GM23248 (cell line): ENCODE measurements at places on chromosomes 5 and 9.

- DNase-seq: no peak
- H3K4me3 ChIP-seq: no peak overlapping the region
- no peaks in the 10 kb centered on the region for H3K4me1 ChIP-seq
Measured at GRCh38 chr5:84130006-84130580, 254.6 kb downstream of the EDIL3 start.

- no peak overlapping the region for H3K27ac ChIP-seq
- H3K4me1 ChIP-seq: peaks cover 10% of the 10 kb centered on the region; the same call in 1 of the 2 replicates
- no peak overlapping the region for H3K4me3 ChIP-seq
- DNase-seq: peak; percentile 43
- peaks cover 13% of the 10 kb centered on the region; the same call in 1 of the 2 replicates for H3K36me3 ChIP-seq
Measured at GRCh38 chr5:64789457-64789856, 20.7 kb downstream of the CWC27 start.

DNA sequence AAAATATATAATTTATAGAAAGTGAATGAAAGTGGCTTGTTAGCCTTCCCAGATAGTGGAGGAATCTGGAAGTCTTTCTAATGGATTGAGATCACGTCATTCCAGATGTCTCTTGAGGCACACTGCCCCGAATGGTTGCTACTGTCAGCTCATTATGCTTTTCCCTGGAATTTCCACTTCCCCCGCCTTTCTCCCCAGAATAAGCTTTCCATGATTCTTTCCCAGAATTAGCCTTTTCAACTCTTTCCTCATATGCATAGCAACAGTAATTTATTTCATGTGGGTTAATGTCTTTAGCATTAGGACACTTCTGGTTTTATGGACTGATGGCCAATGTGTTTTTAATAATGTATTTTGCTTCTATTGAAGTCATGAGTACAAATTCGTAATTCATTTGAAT lies 81.5 kb downstream of the PALM2AKAP2 start:
- H3K4me1 ChIP-seq: peaks cover 15% of the 10 kb centered on the region
- 0 out of 2 replicates have a peak overlapping the region, but pooled peaks have one; percentile 0 for H3K4me3 ChIP-seq
- H3K27me3 ChIP-seq: no peaks in the 10 kb centered on the region
- peak overlapping the region; percentile 25 for H3K27ac ChIP-seq
- H3K36me3 ChIP-seq: no peaks in the 10 kb centered on the region

- peak; percentile 10 for DNase-seq
- no peaks in the 10 kb centered on the region for H3K36me3 ChIP-seq
- H3K4me1 ChIP-seq: no peaks in the 10 kb centered on the region
- H3K4me3 ChIP-seq: no peak overlapping the region
- no peak overlapping the region for H3K27ac ChIP-seq
Measured at GRCh38 chr5:133322743-133323142, 270.9 kb downstream of the HSPA4 start.

DNA sequence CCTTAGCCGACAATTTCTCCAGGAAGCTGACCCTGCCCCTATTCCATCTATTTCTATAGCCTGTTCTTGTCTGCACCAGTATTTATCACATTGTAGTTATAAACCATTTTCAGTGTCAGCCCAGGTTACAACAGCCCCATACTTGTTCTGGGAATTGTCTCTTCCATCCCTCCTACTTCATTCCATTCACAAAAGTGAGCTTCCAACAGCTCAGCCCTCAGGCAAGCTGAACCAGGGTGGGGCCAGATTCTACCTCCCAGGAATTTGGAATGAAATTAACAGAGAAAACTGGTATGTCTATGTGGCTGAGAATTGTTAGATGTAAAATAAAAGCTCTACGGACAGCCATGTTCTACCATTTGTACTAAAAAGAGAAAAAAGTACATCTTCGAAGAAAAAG lies 36.1 kb downstream of the STRBP start:
- no peak overlapping the region for H3K4me3 ChIP-seq
- DNase-seq: no peak
- no peaks in the 10 kb centered on the region for H3K36me3 ChIP-seq
- H3K27ac ChIP-seq: no peak overlapping the region

GRCh38 chr5:27009540-27009915 lies 28.9 kb downstream of the CDH9 start:
- no peak overlapping the region for H3K4me3 ChIP-seq
- H3K27me3 ChIP-seq: no peaks in the 10 kb centered on the region
- H3K4me1 ChIP-seq: no peaks in the 10 kb centered on the region
- no peak overlapping the region for H3K27ac ChIP-seq
- no peak for DNase-seq
- no peaks in the 10 kb centered on the region for H3K36me3 ChIP-seq

DNA sequence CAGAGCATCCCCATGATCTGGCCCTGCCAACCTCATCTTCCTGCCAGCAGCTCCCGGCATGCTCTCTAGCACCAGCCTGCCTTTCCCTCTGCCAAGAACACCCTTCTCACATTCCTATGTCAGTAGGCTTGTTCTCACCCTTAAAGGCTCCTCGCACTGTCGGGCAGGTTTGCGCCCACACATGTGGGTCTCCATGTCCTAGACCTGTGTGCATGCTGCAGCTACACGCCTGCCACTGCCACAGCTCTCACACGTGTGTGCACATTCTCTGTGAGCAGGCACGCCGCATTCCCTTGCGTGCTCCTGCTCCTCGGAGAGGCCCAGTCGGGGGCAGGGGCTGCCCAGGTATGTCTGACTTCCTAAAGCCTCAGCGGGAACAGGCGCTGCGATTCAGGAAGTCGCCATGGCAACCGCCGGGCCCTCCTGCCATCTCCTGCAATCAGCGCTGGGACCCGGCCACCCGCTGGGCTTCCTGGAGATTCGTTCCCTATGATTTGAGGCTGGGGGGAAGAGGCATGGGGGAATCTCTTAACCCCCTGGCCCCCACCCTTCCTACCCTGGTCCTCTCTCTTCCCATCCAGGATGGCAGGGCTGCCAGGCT lies 28.1 kb downstream of the NDUFA8 start:
- peaks cover 5% of the 10 kb centered on the region for H3K4me1 ChIP-seq
- H3K27ac ChIP-seq: no peak overlapping the region
- H3K27me3 ChIP-seq: no peaks in the 10 kb centered on the region
- no peak overlapping the region for H3K4me3 ChIP-seq
- no peak for DNase-seq

GRCh38 chr9:23587433-23587832 lies 238.6 kb downstream of the ELAVL2 start:
- no peaks in the 10 kb centered on the region for H3K27me3 ChIP-seq
- H3K36me3 ChIP-seq: no peaks in the 10 kb centered on the region
- no peak overlapping the region for H3K27ac ChIP-seq
- H3K4me3 ChIP-seq: no peak overlapping the region

- H3K36me3 ChIP-seq: no peaks in the 10 kb centered on the region
- H3K4me1 ChIP-seq: peaks cover 25% of the 10 kb centered on the region
- DNase-seq: no peak
- H3K27me3 ChIP-seq: no peaks in the 10 kb centered on the region
- H3K4me3 ChIP-seq: no peak overlapping the region
- no peak overlapping the region for H3K27ac ChIP-seq
Measured at GRCh38 chr5:169772256-169772655, 135.2 kb downstream of the DOCK2 start.

DNA sequence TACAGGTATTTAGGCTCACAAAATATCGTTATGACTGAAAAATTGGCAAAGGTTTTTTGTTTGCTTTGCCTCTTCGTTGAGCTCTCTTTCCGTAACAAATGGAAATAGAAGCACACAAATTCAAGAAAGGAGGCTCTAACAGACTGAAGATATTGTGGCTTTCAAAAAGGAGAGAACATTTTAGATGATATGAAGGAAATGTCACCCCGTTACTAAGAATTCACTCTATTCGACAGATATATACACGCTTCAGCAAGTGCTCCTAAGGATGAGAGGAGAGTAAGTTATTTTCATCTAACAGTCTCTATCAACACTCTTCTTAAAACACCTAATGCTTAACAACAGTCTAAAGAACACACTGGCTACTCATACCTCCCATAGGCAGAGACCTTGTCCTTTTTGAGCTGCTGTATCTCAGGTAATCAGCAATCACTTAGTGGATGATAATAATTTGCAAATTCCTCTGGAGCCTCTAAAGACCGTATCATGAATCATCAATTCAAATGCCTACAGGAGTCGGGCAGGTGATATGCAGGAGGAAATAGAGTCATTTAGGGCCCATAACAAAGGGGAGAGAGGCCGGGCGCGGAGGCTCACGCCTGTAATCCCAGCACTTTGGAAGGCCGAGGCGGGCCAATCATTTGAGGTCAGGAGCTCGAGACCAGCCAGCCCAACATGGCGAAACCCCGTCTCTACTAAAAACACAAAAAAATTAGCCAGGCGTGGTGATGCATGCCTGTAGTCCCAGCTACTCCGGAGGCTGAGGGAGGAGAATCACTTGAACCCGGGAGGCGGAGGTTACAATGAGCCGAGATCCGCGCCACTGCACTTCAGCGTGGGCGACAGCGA lies 1.4 kb upstream of the HSDL2 start:
- H3K4me3 ChIP-seq: peak overlapping the region; percentile 85
- H3K27me3 ChIP-seq: no peaks in the 10 kb centered on the region
- peaks cover 15% of the 10 kb centered on the region; the same call in 1 of the 2 replicates for H3K4me1 ChIP-seq
- peak overlapping the region; percentile 96 for H3K27ac ChIP-seq

- no peak overlapping the region for H3K27ac ChIP-seq
- DNase-seq: no peak
- peaks cover 12% of the 10 kb centered on the region for H3K27me3 ChIP-seq
- H3K4me1 ChIP-seq: no peaks in the 10 kb centered on the region
- H3K4me3 ChIP-seq: no peak overlapping the region
Measured at GRCh38 chr9:71096421-71097108, 24.9 kb downstream of the TRPM3 start.

DNA sequence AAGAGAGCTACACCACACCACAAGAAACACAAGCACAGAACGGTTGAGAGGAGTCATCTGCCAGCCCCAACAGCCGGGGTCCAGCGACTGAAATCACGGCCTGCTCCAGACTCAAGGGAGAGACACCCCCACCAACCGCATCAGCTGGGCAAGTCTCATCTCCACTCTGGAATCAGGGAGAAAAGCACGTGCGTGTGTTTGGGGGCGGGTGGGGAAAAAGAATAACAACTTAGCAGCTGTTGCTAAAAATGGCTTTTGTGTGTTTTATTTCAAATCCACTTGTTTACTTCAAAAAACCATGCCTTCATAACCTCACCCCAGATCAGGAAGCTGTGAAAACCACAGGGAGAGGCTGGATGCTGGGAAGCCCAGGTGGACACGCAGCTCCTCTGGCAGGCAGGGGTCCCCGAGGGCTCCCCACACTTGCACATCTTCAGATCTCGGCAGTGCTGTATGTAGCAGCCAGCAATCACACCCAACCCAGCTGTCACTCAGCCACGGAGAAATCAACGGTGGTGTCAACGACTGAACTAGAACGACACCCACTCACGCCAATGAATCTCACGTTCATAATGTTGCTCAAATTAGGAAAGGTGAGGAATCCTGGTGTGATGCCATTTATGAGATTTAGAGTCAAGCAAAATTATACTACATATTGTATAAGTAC lies 19.0 kb downstream of the PNPLA7 start:
- DNase-seq: no peak
- no peak overlapping the region for H3K27ac ChIP-seq
- H3K4me3 ChIP-seq: no peak overlapping the region
- no peaks in the 10 kb centered on the region for H3K36me3 ChIP-seq

DNA sequence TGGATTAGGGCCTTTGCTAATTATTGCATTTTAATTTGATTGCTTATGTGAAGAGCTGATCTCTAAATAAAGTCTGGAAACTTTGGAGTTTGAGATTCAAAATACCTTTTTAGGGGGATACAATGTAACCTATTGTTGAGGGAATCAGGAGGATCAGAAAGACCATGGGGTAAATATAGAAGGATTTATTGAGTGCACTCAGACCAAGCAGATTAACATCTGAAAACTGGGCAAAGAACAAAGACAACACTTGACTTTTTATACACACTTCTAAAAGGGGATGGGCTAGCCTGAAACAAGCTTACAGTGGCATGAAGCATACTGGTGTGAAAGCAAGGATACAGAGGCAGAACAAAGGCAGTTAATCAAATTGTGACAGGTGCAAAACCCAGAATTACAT lies 174.3 kb downstream of the MRPS30 start:
- no peak overlapping the region for H3K27ac ChIP-seq
- no peak overlapping the region for H3K4me3 ChIP-seq

DNA sequence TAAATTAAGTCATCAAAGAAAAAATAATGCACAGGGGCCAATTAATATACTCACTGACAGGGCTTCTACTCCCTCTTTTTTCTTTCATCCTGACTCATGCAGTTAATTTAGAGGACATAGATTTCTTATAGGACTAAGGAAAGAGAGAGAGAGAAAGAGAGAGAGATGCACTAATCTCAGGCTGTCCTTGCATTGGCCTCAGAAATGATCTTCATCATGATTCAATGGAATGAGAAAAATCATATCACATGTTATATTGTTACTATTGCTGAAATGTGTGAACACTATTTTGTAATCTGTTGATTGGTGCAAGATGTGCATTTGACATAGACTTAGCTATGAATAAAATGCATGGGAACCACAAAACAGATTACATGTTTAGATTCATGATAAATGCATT lies 608.3 kb upstream of the NUDT12 start:
- no peak overlapping the region for H3K4me3 ChIP-seq
- H3K4me1 ChIP-seq: no peaks in the 10 kb centered on the region
- no peaks in the 10 kb centered on the region for H3K27me3 ChIP-seq
- no peaks in the 10 kb centered on the region for H3K36me3 ChIP-seq

- H3K4me1 ChIP-seq: no peaks in the 10 kb centered on the region
- peaks cover 74% of the 10 kb centered on the region for H3K36me3 ChIP-seq
- H3K27me3 ChIP-seq: no peaks in the 10 kb centered on the region
- no peak overlapping the region for H3K27ac ChIP-seq
- no peak for DNase-seq
Measured at GRCh38 chr5:55286411-55286933, 21.0 kb downstream of the DHX29 start.

- DNase-seq: peak; percentile 65
- H3K4me1 ChIP-seq: no peaks in the 10 kb centered on the region
- no peaks in the 10 kb centered on the region for H3K27me3 ChIP-seq
- H3K27ac ChIP-seq: no peak overlapping the region
- H3K4me3 ChIP-seq: no peak overlapping the region
Measured at GRCh38 chr9:32581512-32582143, 8.7 kb upstream of the NDUFB6 start.

DNA sequence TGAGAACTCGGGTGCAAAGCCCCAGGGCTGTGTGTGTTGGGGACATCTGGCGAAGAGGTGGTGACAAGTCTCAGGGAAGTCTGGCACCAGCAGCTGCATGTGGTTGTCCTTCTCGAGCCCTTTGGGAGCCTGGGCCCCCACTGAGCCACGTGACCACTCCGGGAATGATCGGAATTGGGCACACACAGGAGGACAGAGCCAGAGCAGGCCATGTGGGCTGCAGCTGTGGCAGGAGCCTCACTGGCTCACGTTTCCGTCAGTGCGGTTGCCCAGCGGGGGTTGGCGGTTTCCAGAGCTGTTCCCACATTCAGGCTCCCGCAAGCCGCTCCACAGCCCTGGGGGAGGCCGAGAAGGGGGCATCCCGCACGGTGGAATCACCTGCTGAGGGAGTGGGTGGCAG lies 6.8 kb upstream of the CEL start:
- H3K36me3 ChIP-seq: 0 out of 2 replicates have a peak, but pooled peaks cover 5% of the 10 kb centered on the region
- no peak overlapping the region for H3K4me3 ChIP-seq
- H3K4me1 ChIP-seq: peaks cover 9% of the 10 kb centered on the region

GRCh38 chr9:17488662-17489061 lies 90.2 kb upstream of the SH3GL2 start:
- no peak for DNase-seq
- H3K36me3 ChIP-seq: no peaks in the 10 kb centered on the region
- H3K4me1 ChIP-seq: no peaks in the 10 kb centered on the region
- no peak overlapping the region for H3K27ac ChIP-seq
- no peak overlapping the region for H3K4me3 ChIP-seq
